ENCODE measurements at places on chromosomes 3 and 15.

DNA sequence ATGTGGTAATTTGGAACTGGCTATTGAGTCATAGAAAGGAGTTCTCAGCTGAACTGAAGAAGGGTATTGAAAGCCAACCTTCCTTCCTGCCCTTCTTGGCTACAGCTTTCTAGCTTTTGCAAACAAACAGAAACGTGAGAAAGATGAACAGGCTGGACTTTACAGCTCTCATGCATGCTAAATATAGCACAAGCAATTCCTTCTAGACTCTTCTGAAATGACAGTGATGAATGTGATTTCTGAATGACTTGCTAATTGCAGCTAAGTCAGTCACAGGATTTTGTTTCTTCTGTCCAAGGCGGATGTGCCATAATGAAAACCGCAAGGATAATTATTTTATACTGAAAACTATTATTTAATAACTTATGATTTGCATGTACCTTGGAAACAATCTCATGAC lies 36.3 kb downstream of the BCHE start:
- DNase-seq, result no peak

DNA sequence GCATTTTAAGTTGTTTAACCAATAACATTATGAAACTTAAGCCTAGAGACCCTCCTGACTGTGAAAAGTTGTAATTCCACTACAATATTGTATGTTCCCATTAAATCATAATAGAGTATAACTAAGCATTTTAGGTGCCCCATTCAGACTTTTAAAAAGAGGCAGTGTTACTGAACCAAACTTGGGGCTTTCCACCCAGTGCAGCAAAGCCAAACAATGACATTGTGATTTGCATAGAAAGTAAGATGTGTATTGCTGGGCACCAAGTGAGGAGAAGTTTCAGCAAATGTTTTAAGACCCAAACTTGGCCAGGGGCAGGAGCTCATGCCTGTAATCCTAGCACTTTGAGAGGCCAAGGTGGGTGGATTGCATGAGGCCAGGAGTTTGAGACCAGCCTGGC lies 706.2 kb downstream of the GRM7 start:
- DNase-seq, result no peak

- no peak for DNase-seq
These were observed 11.9 kb downstream of the ARRDC4 start for GRCh38 chr15:97972366-97972765.

- DNase-seq, result no peak
These were observed 107.0 kb downstream of the SHOX2 start for GRCh38 chr3:157999246-157999645.

GRCh38 chr3:115254492-115255196 lies 107.6 kb upstream of the ZBTB20 start:
- DNase-seq, result no peak

- DNase-seq, result no peak
These were observed 177.6 kb downstream of the PDZRN3 start for GRCh38 chr3:73447111-73447510.

GRCh38 chr15:95284933-95285421 lies 1045.5 kb upstream of the NR2F2 start:
- DNase-seq, result no peak

GRCh38 chr3:4850928-4851265 lies 128.3 kb upstream of the BHLHE40 start:
- DNase-seq, result no peak

DNA sequence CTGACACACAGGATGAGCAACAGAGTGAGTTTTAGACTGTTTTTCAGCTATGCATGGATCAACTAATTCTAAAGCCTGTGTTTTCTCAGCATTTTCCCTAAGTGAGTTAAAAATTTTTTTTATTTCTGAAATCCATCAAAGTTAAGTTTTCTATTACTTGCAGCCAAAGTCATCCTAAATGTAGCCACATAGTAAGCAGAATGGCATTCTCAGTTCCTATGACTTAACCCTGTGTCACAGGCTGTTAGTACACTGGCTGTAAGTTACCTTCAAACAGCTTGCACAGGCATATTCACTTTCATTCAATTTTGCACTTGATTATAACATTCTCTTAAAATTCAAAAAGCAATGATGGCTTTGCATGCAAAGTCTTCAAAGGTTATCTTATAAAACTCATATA lies 368.2 kb downstream of the OCA2 start:
- DNase-seq, result no peak

DNA sequence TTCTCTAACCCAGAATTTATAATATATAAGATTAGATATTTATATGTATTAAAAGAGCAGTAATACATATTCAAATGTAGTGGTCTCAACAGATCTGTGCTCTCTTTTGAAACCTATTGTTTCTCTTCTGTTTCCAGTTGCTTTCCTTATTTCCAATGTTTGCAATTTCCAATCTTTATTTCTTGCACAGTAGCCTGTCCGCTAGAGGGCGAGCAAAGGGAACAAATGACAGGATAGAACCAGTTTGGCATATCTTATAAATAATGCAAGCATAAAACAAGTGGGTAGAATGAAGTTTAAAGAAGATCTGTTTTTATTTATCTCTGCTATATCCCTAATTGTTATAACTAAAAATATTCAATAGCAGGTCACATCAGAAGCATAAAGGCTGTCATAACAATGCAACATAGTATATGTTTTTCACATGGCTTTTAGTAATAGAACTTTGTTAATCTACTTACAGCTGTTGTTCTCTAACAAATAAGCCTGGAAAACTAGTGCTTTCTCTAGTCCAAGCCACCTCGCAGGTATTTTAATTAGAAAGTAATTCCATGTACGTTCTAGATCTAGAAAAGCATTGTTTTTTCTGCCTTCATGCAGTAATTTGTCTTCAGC lies 15.1 kb upstream of the TCAIM start:
- peak; percentile 44 for DNase-seq

DNA sequence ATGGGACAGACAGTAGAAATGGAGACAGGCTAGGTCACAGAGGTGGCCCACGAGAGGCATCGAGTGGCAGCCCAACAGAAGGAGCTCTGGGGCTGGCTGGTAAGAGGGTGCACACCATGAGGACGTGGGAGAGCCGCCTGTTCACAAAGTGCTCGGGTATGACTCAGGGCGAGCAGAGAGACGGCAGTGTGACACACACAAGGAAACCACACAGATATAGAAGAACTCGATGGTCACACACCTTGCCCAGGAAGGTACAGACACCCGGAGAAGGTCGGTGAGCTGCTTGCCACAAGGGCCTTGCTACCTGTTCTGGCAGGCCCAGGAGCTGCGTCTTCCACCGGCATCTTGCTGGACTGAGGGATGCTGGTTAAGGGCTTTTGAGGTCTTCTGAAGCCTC lies 50.2 kb downstream of the CA12 start:
- DNase-seq, result no peak

GRCh38 chr3:150083655-150084042 lies 113.0 kb upstream of the PFN2 start:
- DNase-seq, result no peak

DNA sequence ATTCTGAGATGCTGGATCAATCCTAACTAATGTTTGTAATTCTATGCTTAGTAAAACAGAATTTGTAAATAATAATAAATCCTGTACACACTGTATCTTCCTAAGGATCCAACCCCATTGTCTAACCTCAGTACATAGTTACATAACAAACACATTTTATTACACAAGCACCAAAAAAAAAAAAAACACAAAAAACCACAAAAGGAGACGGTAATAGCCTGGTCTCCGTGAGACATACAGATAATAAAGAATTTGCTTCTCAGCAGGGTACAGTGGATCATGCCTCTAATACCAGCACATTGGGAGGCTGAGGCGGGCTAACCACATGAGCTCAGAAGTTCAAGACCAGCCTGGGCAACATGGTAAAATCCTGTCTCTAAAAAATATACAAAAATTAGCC lies 558.7 kb downstream of the MAGI1 start:
- no peak for DNase-seq
